ENCODE measurements at places on chromosomes 6 and 20.

GRCh38 chr20:57088436-57088835, 178.0 kb downstream of the BMP7 start:
- no peaks in the 10 kb centered on the region for H3K27me3 ChIP-seq
- no peaks in the 10 kb centered on the region for H3K4me1 ChIP-seq
- no peaks in the 10 kb centered on the region for H3K36me3 ChIP-seq
- H3K4me3 ChIP-seq: no peak overlapping the region

DNA sequence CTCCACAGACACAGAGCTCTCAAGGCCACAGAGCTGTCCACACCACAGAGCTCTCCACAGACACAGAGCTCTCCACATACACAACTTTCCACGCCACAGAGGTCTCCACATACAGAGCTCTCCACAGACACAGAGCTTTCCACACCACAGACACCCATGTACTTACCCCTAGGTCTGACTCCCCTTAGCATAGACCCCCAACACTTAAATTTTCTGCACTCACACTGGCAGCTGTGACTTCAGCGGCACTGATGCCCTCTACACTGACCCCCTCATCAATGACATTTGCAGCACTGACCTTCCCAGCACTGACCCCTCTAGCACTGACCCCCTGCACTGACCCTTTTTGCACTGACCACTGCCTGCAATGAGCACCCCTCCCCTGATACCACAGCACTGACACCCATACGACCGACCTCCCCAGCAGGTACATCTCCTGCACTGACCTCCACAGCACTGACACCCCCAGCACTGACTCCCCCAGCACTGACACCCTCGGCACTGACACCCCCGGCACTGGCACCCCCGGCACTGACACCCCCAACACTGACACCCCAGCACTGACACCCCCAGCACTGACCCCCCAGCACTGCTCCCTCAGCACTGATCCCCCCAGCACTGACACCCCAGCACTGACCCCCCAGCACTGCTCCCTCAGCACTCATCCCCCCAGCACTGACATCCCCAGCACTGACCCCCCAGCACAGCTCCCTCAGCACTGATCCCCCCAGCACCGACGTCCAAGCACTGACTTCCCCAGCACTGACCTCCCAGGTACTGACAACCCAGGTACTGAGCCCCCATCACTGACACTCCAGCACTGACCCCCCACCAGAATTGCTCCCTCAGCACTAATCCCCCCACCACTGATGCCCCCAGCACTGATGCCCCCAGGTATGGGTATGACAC, 56.5 kb downstream of the ERMARD start:
- H3K4me3 ChIP-seq: no peak overlapping the region
- no peaks in the 10 kb centered on the region for H3K27me3 ChIP-seq
- no peak overlapping the region for H3K27ac ChIP-seq
- H3K36me3 ChIP-seq: no peaks in the 10 kb centered on the region

DNA sequence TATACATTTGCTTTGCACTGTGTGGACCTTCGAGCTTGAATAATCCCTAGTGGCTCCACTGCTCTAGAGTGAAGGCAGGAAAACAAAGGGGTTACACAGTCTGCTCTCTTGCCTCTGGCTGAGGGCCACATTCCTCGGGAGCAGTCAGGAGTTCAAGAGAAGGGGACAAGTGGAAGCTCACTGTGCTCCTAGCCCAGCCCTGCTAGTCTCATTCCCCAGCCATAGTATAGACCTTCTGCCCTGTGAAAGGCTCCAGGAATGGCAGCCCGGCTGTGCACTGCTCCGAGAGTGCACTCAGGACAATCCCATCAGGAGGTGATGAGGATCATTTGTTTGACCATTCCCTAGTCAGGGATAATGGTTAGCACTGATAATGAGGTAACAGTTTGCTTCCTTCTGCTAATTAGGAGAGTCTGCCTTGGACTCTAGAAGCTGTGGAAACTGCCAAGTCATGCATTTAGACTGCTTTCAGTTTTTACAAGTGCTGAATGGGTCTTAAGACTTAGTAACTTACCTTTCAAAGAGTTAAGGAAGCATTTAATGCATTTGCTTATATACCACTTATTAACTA, 8.5 kb downstream of the IYD start:
- DNase-seq: no peak
- H3K4me3 ChIP-seq: no peak overlapping the region
- peaks cover 4% of the 10 kb centered on the region for H3K27me3 ChIP-seq
- no peak overlapping the region for H3K27ac ChIP-seq

- H3K4me1 ChIP-seq: no peaks in the 10 kb centered on the region
- DNase-seq: no peak
- H3K36me3 ChIP-seq: no peaks in the 10 kb centered on the region
- no peak overlapping the region for H3K27ac ChIP-seq
- H3K4me3 ChIP-seq: no peak overlapping the region
- H3K27me3 ChIP-seq: no peaks in the 10 kb centered on the region
These were observed 111.8 kb upstream of the CENPW start for GRCh38 chr6:126227833-126228702.

- H3K4me3 ChIP-seq: no peak overlapping the region
- no peaks in the 10 kb centered on the region for H3K36me3 ChIP-seq
- H3K4me1 ChIP-seq: no peaks in the 10 kb centered on the region
- no peaks in the 10 kb centered on the region for H3K27me3 ChIP-seq
- DNase-seq: no peak
These were observed 53.0 kb downstream of the SASH1 start for GRCh38 chr6:148395583-148396101.

- H3K27ac ChIP-seq: no peak overlapping the region
- no peak overlapping the region for H3K4me3 ChIP-seq
- peaks cover 39% of the 10 kb centered on the region for H3K4me1 ChIP-seq
- H3K27me3 ChIP-seq: no peaks in the 10 kb centered on the region
- no peaks in the 10 kb centered on the region for H3K36me3 ChIP-seq
These were observed 92.9 kb upstream of the SHLD1 start for GRCh38 chr20:5657190-5657875.

DNA sequence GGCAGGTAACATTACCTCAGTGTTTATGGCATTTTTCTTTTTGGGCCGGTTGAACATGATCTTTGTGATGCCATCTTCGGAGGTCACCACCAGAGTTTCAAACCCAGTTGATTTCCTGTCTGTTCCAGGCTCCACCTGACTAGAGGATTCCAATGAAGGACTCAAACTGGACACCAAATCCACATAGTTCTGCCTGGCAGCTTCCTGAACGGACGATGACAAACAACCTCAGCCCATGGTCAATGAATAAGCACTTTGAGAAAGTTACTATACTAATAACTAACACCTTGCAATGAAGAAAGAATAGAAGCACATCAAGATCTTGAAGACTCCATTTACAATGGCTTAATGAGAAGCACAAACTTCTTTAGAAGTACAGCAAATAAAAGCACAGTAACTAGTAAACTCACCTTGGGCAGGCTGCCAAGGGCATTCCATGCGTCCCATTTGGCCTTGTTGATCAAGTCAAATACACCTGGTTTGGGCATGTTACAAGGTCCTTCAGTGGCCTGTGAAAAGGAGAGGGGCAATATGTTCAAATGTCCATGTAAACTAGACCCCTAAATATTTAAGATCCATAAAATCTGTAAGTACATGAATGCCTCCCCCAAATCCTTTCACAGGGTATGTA, 4.9 kb downstream of the ECI2 start:
- no peaks in the 10 kb centered on the region for H3K36me3 ChIP-seq
- H3K4me1 ChIP-seq: peaks cover 3% of the 10 kb centered on the region
- H3K27me3 ChIP-seq: no peaks in the 10 kb centered on the region
- no peak overlapping the region for H3K27ac ChIP-seq

DNA sequence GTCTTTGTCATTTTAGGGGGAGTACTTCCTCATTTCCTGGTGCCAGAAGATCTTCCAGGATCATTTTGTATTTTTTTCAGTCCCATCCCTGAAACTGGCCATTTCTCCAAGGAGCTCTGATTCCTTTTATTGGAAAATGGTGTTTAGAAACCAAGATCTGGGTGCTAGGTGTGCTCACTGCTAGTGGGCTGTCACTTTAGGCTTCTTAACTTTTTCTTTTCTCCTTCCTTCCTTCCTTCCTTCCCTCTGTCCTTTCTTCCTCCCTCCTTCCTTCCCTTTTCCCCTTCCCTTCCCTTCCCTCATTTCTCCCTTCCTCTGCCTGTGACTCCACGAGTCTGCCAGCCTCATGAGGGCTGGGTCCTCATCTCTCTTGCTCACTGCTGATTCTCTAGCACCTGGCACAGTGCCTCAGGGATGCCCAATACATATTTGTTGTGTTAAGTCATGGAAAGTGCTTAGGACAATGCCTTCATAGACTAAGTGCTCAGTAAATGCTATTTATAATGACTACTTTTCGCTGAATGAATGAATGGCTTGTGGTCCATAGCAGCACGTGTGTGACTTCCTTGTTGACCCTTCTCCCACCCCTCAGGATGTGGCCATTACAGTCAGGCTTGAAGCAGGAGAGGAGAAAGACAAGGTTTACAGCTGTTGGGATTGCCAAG, 36.9 kb downstream of the APCDD1L start:
- no peaks in the 10 kb centered on the region for H3K27me3 ChIP-seq
- no peak overlapping the region for H3K4me3 ChIP-seq
- H3K27ac ChIP-seq: no peak overlapping the region
- DNase-seq: no peak
- no peaks in the 10 kb centered on the region for H3K4me1 ChIP-seq
- H3K36me3 ChIP-seq: no peaks in the 10 kb centered on the region

DNA sequence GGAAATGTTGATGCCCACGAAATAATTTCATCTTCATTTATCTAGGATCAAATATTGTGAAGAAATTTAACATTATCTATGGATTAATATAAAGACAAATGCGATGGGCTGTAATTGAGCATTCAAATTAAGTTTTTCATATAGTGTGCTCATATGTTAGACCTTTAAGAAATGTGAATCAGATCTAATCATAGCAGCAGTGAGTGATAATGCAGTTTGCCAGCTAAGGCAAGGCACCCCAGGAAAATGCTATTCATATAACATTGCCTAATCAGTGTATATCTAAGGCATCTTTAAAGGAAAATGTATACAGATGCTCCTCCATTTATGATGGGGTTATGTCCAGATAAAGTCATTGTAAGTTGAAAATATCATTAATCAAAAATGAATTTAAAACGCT, 135.2 kb downstream of the KCNQ5 start:
- no peaks in the 10 kb centered on the region for H3K4me1 ChIP-seq
- no peak overlapping the region for H3K4me3 ChIP-seq
- H3K27me3 ChIP-seq: no peaks in the 10 kb centered on the region
- no peak for DNase-seq

DNA sequence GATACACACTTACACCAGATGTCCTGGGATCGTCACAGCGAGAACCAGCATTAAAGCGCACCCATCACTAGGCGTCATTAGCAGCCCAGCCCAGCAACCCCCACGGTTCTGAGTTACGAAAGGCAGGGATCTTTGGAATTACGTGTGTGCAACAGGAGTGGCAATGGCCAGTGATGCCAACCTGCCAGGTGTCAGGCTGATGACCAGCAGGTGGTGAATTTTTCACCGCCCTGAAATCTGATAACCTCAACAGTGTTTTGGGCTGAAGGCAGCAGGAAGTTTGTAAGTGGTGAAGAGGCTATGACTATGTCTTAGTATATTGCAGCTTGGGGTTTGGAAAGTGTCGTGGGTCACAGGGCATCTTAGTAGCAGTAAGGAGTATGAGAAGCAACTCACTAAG, 166.1 kb downstream of the TMEM242 start:
- H3K4me3 ChIP-seq: no peak overlapping the region
- DNase-seq: no peak
- H3K27me3 ChIP-seq: no peaks in the 10 kb centered on the region
- H3K36me3 ChIP-seq: peaks cover 7% of the 10 kb centered on the region

DNA sequence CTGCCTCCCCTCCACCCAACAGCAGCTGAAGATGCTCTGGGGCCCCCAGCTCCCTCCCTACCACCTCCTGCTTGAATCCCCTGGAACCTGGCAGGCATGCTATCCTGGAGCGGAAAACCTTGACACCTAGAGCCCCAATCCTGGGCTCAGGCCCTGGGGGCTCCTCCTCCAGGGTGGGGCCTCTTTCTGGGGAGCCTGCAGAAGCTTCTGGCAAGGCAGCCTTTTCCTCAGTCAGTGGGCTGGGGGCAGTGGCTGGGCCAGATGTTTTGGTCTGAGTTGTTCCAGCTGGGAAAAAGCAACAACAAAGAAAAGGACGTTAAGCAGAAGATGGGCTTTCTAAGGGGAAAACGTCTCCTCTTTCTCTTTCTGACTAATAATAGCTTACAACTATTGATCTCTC, 21.1 kb downstream of the KIAA1755 start:
- no peaks in the 10 kb centered on the region for H3K4me1 ChIP-seq
- H3K27ac ChIP-seq: no peak overlapping the region
- H3K36me3 ChIP-seq: no peaks in the 10 kb centered on the region
- DNase-seq: no peak
- H3K27me3 ChIP-seq: no peaks in the 10 kb centered on the region
- no peak overlapping the region for H3K4me3 ChIP-seq

- H3K36me3 ChIP-seq: no peaks in the 10 kb centered on the region
- no peaks in the 10 kb centered on the region for H3K27me3 ChIP-seq
- no peak for DNase-seq
- no peaks in the 10 kb centered on the region for H3K4me1 ChIP-seq
These were observed 138.1 kb upstream of the MARCKS start for GRCh38 chr6:113719064-113719463.

GRCh38 chr6:139427199-139427598, 52.8 kb upstream of the CITED2 start:
- no peak for DNase-seq
- no peaks in the 10 kb centered on the region for H3K36me3 ChIP-seq
- H3K4me1 ChIP-seq: no peaks in the 10 kb centered on the region
- H3K4me3 ChIP-seq: no peak overlapping the region

DNA sequence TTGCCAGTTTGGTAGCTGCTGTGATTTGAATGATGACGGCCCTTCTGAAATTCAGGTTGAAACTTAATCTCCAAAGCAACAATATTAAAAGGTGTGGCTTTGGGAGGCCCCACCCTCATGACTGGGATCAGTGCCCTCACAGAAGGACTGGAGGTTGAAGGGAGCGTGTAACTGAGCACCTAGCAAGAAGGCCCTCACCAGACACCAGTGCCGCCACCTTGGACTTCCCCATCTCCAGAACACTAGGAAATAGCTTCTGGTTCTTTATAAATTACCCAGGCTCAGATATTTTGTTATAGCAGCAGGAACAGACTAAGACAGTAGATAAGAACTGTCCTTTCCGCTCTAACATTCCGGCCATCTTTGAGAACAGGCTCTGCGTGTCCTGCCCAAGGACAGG, 243.1 kb downstream of the DLL1 start:
- no peaks in the 10 kb centered on the region for H3K36me3 ChIP-seq
- no peaks in the 10 kb centered on the region for H3K27me3 ChIP-seq
- DNase-seq: no peak

GRCh38 chr20:33568868-33569801, 79.2 kb downstream of the CBFA2T2 start:
- no peaks in the 10 kb centered on the region for H3K36me3 ChIP-seq
- H3K27ac ChIP-seq: no peak overlapping the region
- no peak for DNase-seq
- no peak overlapping the region for H3K4me3 ChIP-seq
- H3K4me1 ChIP-seq: peaks cover 7% of the 10 kb centered on the region

- peaks cover 23% of the 10 kb centered on the region for H3K4me1 ChIP-seq
- peak overlapping the region; percentile 84 for H3K4me3 ChIP-seq
- H3K27me3 ChIP-seq: no peaks in the 10 kb centered on the region
- peaks cover 5% of the 10 kb centered on the region for H3K36me3 ChIP-seq
- DNase-seq: no peak
These were observed 2.0 kb downstream of the ZNF318 start for GRCh38 chr6:43367245-43367984.
